Activated CD8-positive, alpha-beta memory T cell treated with anti-CD3 and anti-CD28 coated beads, Interleukin-2, amount 50 U/mL, for 48 hours (primary cell): ENCODE measurements at places on chromosomes 16 and 17.

DNA sequence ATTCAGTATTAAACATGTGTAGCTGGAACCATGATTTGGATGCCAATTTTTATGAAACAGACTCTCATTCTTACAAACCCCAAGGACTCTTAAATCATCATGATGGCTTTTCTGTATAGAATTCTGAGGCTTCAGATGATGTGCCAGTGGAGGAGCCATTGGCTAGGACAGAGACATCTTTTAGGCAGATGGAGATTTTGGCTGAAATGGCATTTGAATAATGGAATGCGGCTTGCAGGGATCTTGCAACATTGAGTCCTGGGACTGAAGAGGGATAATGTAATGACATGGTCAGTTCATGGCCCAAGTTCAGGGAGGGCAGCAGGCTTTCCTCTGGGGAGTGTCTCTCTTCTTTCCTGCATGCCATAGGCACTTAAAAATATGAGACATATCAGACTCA is 172.4 kb downstream of the ABCA8 start:
- DNase-seq = no peak

GRCh38 chr17:29074488-29074887 is 31.5 kb downstream of the PIPOX start:
- DNase-seq = no peak

- no peak for DNase-seq
Observed at GRCh38 chr16:18834864-18835263, 33.5 kb upstream of the ARL6IP1 start.

- no peak for DNase-seq
Observed at GRCh38 chr17:5069724-5070123, 8.5 kb upstream of the ZFP3 start.

DNA sequence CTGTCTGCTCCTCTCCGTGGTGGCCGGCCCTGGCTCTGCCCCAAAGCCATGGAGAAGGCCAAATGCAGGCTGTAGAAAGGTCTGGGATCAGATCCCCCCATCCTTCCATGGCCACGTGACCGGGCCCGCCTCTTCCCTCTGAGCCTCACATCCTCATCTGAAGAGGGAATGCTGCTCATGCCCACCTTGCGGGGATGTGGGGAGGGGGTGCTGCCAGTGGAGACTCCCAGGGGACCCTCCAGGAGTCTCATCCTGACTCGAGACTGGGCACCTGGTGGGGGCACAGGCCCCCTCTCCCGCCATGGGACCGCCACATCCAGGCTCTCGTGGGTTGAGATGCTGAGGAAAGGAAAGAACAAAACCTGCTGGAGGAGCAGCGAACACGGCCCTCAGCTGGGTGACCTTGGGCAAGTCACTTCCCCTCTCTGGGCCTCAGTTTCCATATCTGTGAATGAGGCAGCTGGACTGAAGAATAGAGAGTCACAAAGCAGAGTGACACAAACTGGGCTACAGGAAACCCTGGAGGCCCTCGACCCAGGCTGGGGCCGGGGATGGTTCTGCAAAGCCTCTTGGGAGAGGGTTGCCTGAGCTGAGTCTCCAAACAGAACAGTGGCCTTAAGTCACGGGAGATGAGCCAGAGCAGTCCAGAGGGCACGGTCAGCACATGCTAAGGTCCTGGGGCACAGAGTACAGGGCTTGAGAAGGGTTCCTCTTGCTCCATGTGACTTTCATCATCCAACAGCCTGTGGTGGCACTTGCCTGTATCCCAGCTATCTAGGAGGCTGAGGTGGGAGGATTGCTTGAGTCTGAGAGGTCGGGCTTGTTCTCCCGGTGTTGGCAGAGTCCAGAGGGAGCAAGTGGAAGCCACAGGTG is 30.1 kb downstream of the SOCS1 start:
- DNase-seq = no peak

GRCh38 chr16:87131996-87132345 is 185.2 kb downstream of the C16orf95 start:
- no peak for DNase-seq

- peak; percentile 62 for DNase-seq
Observed at GRCh38 chr17:46978489-46979146, 435 bp downstream of the RPRML start.

DNA sequence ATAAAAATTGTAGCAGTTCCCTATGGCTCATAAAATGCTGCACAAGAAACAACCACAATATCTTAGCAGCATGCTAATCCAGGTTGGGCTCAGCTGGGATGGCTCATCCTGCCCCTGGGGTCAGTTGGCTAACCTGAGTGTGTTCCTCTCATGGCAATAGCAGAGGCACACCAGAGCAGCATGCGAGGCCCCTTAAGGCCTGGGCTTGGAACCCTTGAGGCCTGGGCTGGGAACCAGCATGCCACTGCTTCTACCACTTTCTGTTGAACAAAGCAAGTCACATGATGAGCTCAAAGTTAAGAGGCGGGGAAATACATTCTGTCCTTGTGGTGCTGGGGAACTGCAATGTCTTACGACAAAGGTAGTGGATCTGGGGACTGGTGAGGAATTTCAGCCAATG is 154.4 kb upstream of the FOXF1 start:
- DNase-seq = no peak

- DNase-seq = peak; percentile 97
Observed at GRCh38 chr17:42744806-42745617, at the start of gene EZH1. Gene EZH1, minus strand, starts transcription at chr17:42745040. Its CDS starts 16,099 bp downstream, at chr17:42728941.
